ENCODE measurements at places on chromosomes 11 and 22. TPM values are rescaled to one million over a fixed set of nuclear protein-coding genes. Genes with fewer than 3 reads are reported as not detected.

Gene PGA4
- not detected for total RNA-seq

Gene MCHR1
- total RNA-seq: not detected

DNA sequence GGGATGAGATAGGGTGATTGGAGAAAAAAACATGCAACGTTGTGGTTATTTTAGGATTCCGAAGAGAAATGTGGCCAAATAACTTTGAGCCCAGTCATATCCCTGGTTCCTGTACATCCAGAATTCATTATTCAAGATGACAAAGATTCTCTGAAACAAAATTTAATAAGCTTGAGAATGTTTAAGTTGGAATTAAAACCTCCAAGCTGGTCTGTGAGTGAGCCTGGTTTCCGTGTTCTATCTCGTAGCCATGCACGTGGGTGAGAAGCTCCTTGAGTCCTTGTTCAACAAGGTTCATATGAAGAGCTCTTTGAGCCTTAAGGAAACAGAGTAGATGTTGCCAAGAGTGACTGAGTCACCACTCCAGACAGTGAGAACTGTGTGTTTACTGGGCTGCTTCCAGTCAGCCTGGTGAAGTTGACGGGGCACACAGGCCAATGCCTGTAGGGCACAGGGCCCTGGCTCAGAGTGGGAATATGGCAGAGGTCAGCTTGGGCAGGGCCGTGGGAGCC, 206.5 kb downstream of the NAV2 start:
- peak; percentile 97 for DNase-seq

GRCh38 chr11:33965032-33965431, 73.2 kb upstream of the LMO2 start:
- no peak for DNase-seq

- no peak for DNase-seq
These were observed 4.0 kb downstream of the ARHGEF17 start for GRCh38 chr11:73312036-73312435.

Gene MAJIN
- not detected for total RNA-seq

DNA sequence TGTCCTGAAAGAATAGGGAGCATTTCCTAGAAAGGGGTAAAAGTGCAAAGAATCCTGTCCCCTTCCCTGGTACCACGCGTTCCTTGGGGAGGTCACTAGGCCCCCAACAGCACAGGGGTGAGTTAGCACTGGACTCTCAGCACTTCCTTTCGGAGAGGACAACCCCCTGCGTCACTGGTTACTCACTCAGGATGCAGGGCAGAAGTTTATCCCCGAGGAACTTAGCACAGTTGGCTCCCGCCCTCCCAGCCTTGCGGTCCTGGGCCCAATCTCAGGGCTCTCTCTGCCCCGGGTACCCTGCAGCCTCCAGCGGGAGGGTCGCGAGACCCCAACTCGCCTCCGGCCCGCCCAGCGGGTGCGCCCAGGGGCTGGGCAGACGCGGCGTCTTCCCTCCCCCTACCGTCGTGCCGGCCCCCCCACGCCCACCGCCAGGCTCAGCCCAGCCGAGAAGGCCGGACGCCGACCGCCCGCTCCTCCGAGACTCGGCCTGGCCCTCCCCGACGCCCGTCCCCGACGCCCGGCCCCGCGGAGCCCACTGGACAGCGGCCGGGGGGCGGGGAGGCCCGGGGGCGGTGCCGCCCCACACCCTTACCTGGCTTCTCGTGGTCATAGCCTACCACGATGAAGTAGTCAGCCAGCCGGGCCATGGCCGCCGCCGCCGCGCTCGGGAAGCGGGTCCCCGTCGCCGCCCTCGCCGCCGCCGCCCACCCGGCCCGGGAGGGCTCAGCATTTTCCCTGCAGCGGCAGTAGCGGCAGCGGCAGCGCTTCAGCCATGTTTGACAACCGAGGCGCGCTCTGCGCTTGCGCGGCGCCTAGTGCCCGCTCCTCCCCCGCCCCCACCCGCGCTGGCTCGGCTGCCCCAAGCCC, at the start of gene SBF2:
Gene SBF2 (minus strand): TSS at position 797 of the 867 bp plus-strand sequence. CDS start 150 bp downstream, at position 647.
- peak; percentile 97 for DNase-seq

Gene KRTAP5-11
- total RNA-seq: not detected

All from GM23248 (cell line).